ENCODE measurements at places on chromosomes 7 and 10. TPM values are rescaled to one million over a fixed set of nuclear protein-coding genes. Genes with fewer than 3 reads are reported as not detected.

- H3K4me1 ChIP-seq = no peaks in the 10 kb centered on the region
- H3K27ac ChIP-seq = no peak overlapping the region
- peak; percentile 17 for DNase-seq
These were observed 126.5 kb upstream of the UNC5B start for GRCh38 chr10:71085689-71086438.

GRCh38 chr10:86366033-86366901 is at the start of gene GRID1:
TSS of gene GRID1 (minus strand) at chr10:86366795.
- peaks cover 12% of the 10 kb centered on the region for H3K4me1 ChIP-seq
- H3K27ac ChIP-seq = no peak within 1 kb of the TSS
- peaks cover 3% of the 10 kb centered on the region for H3K27me3 ChIP-seq
- peak within 1 kb of the TSS; percentile 53 for H3K4me3 ChIP-seq

GRCh38 chr7:149621776-149622175 is 124.2 kb upstream of the ZNF746 start:
- no peak for DNase-seq
- peaks cover 25% of the 10 kb centered on the region for H3K4me1 ChIP-seq
- H3K27ac ChIP-seq = no peak overlapping the region
- H3K36me3 ChIP-seq = peaks cover 8% of the 10 kb centered on the region

- no peak overlapping the region for H3K27ac ChIP-seq
- no peak for DNase-seq
- H3K4me1 ChIP-seq = peaks cover 4% of the 10 kb centered on the region
- no peaks in the 10 kb centered on the region for H3K36me3 ChIP-seq
These were observed 92.8 kb downstream of the TCF7L2 start for GRCh38 chr10:113042868-113043267.

DNA sequence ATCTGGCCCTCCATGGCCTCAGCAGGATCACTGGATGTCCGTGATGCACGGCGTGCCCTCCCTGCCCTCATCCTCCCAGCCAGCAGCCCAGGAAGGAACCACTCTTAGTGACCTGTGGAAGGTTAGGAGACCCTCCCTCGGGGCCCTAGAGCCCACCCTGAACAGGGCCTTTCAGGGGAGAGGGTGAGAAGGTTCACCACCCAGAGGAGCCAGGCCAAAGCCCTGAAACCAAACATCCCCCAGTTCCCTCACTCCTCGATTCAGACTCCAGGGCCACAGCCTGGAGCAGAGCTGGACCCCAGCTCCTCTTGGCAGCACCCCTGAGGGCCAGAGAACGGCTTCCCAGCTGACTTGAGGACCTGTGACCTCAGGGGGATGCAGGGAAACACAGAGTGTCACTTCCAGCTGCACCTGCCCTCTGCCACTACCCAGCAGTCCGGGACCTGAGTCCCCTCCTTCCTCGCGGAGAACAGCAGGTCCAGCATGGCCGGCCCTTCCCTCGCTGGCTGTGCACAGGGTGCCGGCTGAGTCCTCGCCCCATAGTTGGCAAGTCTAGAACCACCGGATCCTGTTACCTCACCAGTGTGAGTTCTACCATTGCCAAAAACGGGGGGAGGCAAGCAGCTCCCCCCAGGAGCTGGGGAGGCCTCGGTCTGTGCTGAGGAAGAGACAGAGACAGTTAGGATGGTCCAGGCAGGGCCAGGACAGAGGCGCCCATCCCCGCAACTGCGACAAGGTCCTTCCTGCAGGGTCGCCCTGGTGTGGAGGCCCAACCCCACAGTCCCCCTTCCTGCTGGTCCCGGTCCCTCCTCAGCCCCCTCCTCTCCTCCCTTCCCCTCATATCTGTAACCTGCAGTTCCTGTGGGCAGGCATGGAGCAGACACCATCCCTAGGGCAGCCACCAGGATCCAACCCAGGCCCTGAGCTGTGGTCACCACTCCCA is 158.6 kb downstream of the NRF1 start:
- no peak overlapping the region for H3K4me3 ChIP-seq
- no peaks in the 10 kb centered on the region for H3K27me3 ChIP-seq
- H3K36me3 ChIP-seq = no peaks in the 10 kb centered on the region
- no peaks in the 10 kb centered on the region for H3K4me1 ChIP-seq

DNA sequence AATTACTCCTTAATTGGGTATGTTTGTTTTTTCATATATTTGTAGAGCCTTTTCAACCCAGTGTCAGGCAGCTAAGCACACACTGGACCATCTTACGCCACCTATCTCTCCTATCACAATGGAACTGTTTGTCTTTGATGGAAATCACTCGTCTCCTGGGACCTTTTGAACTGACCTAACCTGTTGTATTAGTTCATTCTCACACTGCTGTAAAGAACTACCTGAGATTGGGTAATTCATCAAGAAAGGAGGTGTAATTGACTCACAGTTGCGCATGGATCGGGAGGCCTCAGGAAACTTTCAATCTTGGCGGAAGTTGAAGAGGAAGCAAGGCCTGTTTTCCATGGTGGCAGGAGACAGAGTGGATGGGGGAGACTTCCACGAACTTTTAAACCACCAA is 182.0 kb downstream of the TCERG1L start:
- H3K27ac ChIP-seq = no peak overlapping the region
- H3K4me1 ChIP-seq = no peaks in the 10 kb centered on the region
- H3K36me3 ChIP-seq = no peaks in the 10 kb centered on the region
- H3K4me3 ChIP-seq = no peak overlapping the region
- H3K27me3 ChIP-seq = peaks cover 3% of the 10 kb centered on the region

GRCh38 chr7:11168650-11169170 is 195.0 kb downstream of the PHF14 start:
- no peak for DNase-seq
- H3K27me3 ChIP-seq = no peaks in the 10 kb centered on the region
- no peaks in the 10 kb centered on the region for H3K36me3 ChIP-seq
- H3K27ac ChIP-seq = no peak overlapping the region

DNA sequence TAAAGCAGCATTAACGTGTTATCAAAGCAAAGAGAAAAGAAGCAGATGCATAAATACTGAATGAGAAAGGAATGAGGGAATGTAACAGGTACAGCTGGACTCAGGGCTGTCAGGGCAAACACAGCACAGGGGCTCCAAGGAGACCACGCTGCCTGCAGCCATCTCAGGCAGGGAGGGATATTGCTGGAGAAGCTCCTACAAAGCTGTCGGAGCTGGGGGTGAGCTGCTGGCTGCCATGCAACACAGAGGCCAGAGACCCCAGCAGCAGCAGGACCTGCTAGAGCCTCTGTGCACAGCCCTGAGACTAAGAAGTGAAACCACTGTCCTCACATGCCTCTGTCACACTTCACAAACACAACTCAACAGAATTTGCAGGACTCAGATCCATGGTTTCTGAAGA is 235.8 kb downstream of the DIP2C start:
- no peaks in the 10 kb centered on the region for H3K4me1 ChIP-seq
- no peak overlapping the region for H3K4me3 ChIP-seq
- H3K27ac ChIP-seq = no peak overlapping the region
- DNase-seq = no peak
- H3K36me3 ChIP-seq = no peaks in the 10 kb centered on the region

RHBDD2 gene
- total RNA-seq = 18.8 TPM

GPC2 gene
- 0.79 TPM for total RNA-seq

BLOC1S2 gene
- 25.5 TPM for total RNA-seq

ZNF425 gene
- 0.84 TPM for total RNA-seq

MTPN gene
- 32.1 TPM for total RNA-seq

NUTM2A gene
- 1.9 TPM for total RNA-seq

BLNK gene
- 3.3 TPM for total RNA-seq
